ENCODE measurements at places on chromosomes 16 and 17. TPM values are rescaled to one million over a fixed set of nuclear protein-coding genes. Genes with fewer than 3 reads are reported as not detected.

DNA sequence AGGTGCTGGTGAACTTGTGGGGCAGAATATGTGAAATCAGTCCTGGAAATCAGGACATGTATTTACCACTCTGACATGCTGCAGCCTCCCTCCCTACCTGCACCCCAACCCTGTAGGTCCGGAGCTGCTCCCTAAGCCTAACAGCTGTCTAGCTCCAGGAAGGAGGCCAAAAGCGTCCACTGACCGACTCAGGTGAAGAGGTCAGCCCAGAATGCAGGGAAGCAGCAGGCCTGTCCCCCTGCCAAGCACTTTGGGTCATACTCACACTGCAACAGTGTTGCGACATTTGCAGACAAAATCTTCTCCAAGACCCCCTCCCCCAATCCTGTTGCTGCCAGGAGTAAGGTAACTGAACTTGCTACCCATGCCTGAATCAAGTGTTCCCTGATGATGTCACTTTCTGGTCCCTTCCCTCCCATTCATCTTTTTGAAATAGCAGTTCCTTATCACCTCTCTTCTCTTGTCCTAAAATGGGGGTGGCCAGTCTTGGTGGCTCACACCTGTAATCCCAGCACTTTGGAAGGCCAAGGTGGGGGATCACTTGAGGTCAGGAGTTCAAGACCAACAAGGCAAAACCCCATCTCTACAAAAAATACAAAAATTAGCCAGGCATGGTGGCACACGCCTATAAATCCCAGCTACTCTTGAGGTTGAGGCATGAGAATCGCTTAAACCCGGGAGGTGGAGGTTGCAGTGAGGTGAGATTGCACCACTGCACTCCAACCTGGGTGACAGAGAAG, 1.3 kb upstream of the ACLY start:
- no peak for DNase-seq

DNA sequence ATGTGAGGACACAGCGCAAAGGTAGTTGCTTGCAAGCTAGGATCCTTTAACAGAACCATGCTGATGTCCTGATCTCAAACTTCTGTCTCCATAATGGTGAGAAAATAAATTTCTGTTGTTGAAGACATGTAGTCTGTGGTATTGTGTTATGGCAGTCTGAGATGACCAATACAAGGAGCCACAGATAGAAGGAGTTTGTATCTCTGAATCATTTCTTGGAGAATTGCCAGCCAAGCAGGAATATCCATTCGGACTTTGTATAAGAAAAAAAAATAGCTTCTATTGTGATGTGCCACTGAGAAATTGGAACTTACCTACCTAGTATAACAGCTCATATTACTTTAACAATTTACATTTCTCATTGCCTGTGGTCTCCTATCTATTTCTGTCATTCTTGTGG, 447.6 kb upstream of the CA10 start:
- no peak for DNase-seq

Gene TMC7
- total RNA-seq = 15.3 TPM

- DNase-seq = no peak
Measured at GRCh38 chr17:37813751-37814150, 68.9 kb upstream of the HNF1B start.

- no peak for DNase-seq
Measured at GRCh38 chr17:80254396-80255251, 6.0 kb upstream of the RNF213 start.

DNA sequence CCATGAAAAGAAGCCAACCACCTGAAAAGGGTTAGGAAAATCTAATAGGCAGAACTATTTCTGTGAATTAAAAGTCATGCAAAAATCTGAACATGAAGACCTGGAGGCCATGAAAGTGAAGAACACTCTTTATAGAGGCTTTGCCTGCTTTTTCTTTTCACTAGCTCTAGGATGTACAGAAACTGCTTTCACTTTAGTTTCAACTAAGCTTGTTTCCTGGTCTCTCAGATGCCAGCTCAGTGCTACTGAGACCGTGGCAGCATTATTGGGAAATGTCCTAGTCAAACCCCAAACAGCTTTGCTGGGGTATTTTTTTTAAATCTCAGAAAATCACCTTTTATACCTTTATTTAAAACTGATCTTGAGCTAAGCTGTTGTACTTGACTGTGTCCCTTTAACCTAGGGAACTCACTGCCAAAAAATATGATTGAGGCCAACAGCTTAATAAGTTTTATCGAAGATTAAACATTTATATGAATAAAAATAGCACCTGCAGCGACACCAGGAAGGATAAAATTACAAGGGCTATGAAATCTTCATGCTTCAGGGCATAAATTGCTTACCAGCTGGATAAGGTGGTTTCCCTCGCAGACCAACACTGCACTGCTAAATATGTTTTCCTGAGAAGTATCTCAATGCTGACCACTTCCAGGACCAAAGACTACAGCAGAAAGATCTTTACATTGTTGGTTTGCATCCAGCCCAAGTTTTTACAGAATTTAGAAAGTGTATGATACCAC, 621.8 kb upstream of the ZFHX3 start:
- DNase-seq = no peak

GRCh38 chr16:12026741-12027490, 50.4 kb downstream of the SNX29 start:
- no peak for DNase-seq

Gene FLOT2
- 99.2 TPM for total RNA-seq

DNA sequence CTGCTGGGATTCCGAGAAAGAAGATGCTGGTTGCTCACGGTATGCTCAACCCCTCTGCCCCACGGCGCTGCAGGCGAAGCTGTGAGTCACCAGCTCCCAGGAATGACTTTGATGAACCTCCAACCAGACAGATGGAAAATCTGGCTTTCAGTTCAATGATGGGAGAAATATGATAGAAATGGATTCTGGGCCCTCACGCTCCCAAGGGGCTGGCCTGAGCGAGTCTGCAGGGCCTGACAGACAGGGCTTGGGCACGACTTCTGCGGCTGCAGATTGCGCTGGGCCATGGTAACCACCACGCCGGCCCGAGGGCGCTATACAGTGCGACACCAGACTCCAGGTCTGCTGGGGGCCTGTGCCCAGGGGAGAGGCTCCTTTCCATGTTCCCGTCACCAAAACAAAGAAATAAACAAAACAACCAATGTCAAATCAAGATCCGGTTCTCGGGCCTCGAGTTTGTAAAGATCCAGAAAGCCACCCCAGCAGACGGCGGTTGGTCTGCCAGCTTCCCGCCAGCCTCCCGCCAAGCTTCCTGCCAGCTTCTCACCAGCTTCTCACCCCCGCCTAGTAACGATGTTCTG, 11.1 kb upstream of the ABR start:
- DNase-seq = no peak

GRCh38 chr17:67433248-67433924, 56.3 kb downstream of the PITPNC1 start:
- DNase-seq = no peak
